ENCODE measurements at places on chromosomes 4 and X.

GRCh38 chr4:53654300-53654758, 63.0 kb upstream of the LNX1 start:
- DNase-seq, result no peak

DNA sequence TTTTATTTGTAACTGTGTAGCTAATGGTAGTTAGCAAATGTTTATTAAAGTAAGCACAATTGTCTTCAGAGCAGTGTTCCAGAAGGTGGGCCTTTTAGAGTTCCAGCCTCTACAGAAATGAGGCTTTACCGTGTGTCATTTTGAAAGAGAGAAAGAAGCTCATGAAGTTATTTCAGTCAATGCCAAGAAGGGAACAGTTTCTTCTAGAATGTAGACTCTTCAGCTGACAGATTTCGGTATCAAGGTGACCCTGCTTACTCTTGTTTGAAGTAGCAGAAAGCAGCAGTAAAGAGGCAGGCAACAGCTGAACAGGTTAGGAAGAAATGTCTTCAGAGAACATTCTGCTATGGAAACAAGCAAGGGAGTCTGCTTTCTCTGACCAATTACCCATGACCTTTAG, 93.6 kb downstream of the TASL start:
- no peak for DNase-seq

DNA sequence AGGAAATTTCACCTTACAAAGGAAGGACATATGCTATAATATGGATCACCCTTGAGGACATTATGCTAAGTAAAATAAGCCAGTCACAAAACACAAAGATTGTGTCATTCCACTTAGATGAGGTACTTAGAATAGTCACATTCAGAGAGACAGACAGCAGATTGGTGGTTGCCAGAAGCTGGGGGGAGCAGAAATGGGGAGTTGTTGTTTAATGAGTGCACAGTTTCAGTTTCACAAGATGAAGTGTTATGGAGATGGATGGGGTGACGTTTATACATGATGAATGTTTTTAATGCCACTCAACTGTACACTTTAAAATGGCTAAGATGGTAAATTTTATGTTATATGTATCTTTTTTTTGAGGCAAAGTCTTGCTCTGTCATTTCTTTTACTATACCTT, 14.8 kb upstream of the SPON2 start:
- no peak for DNase-seq

DNA sequence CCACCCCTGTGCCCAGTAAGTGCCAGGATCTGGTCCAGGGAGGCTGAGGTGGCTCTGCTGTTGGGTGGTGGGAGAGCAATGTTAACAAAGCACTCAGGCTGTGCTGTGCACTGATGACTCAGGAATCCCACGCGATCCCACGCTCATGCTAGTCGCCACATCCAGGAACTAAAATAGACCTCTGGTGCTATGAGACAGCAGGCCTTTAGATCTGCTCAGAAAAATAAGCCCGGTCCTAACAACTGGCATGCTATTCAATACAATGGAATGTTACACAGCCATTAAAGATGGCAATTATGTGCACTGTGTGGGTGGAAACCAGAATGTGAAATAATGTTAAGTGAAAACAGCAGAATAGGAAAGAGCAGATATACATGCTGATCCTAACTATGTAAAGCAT, 26.0 kb downstream of the ARL13A start:
- no peak for DNase-seq

GRCh38 chr4:109959195-109959594, 46.5 kb downstream of the EGF start:
- DNase-seq, result no peak

- DNase-seq, result no peak
These were observed 30.9 kb downstream of the FAM9C start for GRCh38 chrX:13013363-13014110.

DNA sequence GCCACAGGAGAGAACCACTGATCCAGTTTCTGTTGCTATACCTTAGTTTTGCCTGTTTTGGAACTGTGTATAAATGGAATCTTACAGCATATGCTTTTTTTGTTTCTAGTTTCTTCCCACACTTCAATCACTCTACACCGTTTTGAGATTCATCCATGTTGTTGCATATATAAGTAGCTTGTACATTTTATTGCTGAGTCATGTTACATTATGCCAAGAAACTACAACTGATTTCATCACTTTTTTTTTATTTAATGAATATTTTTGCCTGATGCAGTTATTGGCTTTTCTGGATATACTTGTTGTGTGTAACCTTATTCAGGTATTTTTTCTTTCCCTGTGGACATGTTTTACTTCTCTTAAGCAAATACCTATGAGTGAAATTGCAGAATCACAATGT, 1135.9 kb downstream of the RAPGEF2 start:
- no peak for DNase-seq

- DNase-seq, result no peak
These were observed 33.9 kb downstream of the WDR1 start for GRCh38 chr4:10082459-10083272.

DNA sequence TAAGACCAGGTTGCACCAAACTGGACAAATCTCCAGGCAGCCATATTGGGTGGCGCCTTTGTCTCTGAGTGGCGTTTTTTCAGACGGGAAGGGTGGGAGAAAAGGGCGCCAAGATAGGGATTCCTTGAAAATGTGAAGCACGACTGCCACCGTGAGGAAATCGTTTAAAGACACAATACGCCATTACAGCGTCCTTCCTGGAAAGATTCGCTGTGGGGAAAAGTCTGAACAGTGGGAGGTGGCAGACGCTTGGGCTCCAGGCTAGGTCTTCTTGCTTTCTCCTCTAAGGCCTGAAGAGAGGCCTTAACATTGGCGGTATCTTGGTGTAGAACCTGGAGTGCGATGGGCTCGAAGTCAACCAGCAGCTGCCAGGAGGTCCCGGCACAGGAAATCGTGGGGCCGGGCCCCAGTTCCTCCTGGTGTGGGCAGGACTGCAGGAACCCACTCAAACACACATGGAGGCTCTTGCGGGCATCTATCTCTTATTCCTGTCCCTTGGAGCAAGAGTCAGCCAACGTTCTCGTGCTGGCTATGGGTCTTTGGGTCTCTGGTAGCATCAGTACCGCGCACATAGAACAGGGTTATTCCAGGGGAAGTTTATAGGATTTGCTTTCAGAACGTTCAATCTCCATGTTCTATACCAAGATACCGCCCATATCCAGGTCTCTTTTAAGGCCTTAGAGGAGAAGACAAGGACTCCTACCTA, 208.8 kb downstream of the OR13H1 start:
- no peak for DNase-seq

GRCh38 chr4:10587697-10588096, 96.9 kb downstream of the CLNK start:
- no peak for DNase-seq

DNA sequence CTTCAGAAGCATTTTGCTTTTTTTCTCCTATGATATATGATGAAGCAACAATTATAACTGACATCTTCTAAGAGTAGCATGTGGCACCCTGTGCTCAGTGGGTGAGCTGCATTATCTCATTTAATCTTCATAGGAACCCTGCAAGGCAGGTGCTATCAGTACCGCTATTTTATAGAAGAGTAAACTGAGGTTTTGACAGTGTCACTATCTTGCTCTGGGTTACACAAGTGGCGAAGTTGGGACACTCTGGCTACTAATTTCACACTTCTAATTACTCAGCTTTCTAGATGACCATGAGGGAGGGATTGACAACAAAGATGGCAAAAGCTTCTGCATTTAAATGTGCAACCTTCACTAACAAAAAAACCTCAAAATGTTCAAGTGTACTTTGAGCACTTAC, 76.9 kb upstream of the CAMK2D start:
- DNase-seq, result no peak

GRCh38 chr4:151604238-151604637, 156.6 kb downstream of the GATB start:
- DNase-seq, result no peak

- peak; percentile 74 for DNase-seq
These were observed at the start of gene MED12 for GRCh38 chrX:71118032-71118984. MED12 (plus strand) TSS chrX:71118596; CDS start chrX:71118755, 159 bp downstream.

DNA sequence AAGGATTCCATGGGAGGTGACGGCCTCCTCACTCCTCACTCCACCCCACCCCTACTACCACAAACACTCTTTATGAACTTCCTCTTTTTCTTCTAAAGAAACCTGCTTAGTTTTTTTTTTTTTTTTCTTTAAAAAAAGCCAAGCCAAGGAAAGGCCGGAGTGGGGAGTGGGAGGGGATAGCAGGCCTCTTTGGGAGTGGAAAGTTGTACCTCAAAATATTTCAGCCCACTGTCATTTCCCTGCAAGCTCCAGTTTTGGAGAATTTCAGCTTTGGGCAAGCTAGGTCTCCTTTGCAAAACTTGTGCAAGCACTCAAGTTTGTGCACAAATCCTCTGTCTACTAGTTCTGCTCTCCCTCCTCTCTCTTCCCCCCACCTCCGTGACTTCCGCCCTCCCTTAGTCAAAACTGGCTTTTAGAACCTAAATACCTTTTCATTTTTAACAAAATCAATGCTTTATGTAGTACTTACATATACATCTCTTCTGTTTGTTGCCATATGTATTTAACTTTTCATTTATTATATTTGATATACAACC, 512 bp upstream of the ANTXR2 start:
- no peak for DNase-seq

DNA sequence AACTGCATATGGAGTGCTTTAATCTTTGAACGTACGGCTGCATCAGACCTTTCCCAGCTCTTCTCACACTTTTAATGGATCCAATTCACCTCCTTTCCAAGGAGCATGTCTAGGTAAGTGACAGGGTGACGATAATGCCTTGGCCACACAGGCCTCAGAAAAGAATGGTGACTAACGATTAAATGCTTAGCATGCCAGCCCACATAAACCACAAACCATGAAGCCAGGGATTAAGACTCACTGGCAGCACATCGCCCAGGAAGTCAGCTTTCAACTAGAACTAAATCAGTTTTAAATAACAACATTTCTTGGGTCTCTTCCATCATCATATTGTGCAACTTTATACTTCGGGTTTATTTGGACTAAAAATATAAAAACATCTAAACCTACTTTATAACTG, 28.7 kb downstream of the INPP4B start:
- no peak for DNase-seq

DNA sequence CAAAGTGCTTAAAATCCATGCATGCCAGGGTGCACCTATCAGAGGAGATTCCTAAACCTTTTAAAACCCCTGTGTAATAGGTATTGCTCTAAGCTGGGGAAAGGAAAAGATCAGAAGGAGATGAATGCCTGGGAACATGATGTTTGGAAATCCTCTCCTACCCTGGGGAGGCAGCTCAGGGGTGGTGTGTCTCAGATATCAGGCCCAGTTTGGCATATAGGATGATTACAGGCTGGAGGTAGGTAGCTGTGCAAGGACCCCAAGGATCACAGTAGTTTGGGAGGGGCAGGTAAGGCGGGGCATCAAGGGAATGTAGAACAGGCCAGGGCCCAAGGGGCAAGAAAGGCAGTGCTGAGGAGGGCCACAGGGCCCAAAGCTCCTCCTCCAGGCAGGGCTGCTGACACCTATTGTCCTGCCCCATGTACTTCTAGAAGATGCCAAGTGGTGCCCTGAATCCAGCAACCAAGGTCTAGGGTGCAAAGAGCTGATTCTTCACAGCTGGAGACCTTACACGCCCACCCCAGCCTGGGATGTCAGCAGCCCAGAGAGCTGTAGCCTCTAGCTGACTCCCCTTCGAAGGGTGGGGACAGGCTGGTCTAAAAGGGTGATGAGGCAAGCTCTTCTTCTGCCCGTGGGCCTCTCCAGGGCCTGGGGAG, 17.6 kb downstream of the SASH3 start:
- DNase-seq, result no peak

GRCh38 chr4:177673985-177674489, 231.8 kb upstream of the AGA start:
- no peak for DNase-seq

DNA sequence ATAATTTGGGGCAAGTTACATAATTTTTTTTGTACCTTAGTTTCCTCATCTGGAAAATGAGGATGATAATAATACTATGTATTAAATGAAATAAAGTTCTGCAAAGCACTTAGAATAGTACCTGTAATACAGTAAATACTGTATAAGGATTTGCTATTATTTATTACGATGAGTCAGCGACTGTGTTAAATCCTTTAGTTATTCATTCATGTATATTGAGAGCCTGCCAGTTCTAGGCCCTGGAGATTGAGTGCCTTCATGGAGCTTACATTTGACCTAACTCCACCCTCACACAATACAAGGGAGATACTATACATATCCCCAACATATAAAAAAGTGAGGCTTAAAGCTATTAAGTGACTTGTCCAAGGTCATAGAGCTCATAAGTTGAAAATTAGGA, 67.0 kb upstream of the CITED1 start:
- DNase-seq, result no peak

GRCh38 chr4:15926486-15926885, 12.1 kb downstream of the FGFBP1 start:
- DNase-seq, result no peak

DNA sequence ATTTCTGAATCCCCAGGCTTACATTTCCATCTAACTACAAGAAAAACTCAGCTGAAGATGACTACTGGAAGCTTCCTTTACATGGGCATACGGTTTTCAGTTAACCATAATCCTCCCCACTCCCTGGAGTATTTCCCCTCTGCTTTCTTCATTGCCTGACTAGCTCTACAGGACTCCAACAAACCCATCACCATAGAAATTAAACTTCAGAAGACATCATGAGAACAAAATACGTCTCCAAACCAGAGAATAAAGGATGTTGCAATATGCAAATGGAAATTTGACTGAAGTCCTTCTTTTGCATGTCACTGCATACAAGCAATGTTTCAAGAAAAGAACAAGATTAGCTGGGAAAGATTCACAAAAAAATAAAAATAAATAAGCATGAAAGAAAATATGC, 170.2 kb upstream of the PCDH18 start:
- no peak for DNase-seq

GRCh38 chrX:19955306-19955705, 35.6 kb downstream of the BCLAF3 start:
- no peak for DNase-seq

DNA sequence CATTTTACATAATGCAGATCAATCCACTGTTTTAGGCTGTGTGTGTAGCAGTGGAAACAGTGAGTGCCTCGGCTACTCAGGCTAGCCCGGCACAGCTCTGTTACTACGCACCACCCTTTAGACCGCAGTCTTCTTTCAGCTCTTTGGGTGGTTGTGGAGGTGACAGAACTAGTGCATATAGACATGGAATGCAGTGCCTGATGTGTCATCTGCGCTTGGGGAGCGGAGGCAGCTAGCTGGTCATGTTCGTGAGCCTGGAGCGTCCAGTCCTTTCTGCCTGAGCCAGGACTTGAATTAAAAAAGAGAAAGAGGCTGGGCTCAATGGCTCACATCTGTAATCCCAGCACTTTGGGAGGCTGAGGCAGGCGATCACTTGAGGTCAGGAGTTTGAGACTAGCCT, 4.8 kb downstream of the TBC1D14 start:
- no peak for DNase-seq
